Right lobe of liver (tissue), 6 donors: ENCODE measurements at places on chromosomes 2 and 18. TPM values are rescaled to one million over a fixed set of nuclear protein-coding genes. Genes with fewer than 3 reads are reported as not detected.

Gene CFC1
- not detected for total RNA-seq

Gene MYL12A
- 163 TPM for total RNA-seq

Gene CFAP221
- total RNA-seq = 5.8 TPM

Gene ASXL3
- 4.0 TPM for total RNA-seq

Gene POLR1B
- total RNA-seq = 13.9 TPM

Gene CCDC141
- total RNA-seq = 0.73 TPM

Gene STK16
- total RNA-seq = 17.7 TPM

Gene B3GNT7
- 5.3 TPM for total RNA-seq

Gene MBOAT2
- 1.7 TPM for total RNA-seq

Gene HOXD9
- total RNA-seq = not detected

Gene RBM43
- 3.0 TPM for total RNA-seq

Gene GATA6
- 14.0 TPM for total RNA-seq

Gene HTRA2
- total RNA-seq = 14.5 TPM

Gene CNGA3
- not detected for total RNA-seq

Gene ASB18
- not detected for total RNA-seq

Gene EDAR
- 0.20 TPM for total RNA-seq

Gene SLC66A2
- 140 TPM for total RNA-seq

Gene COL4A4
- 1.4 TPM for total RNA-seq

Gene TCF23
- total RNA-seq = not detected

Gene PRKAG3
- total RNA-seq = not detected

Gene MALL
- 3.1 TPM for total RNA-seq

Gene TMEM163
- not detected for total RNA-seq

Gene WDPCP
- total RNA-seq = 2.7 TPM

Gene AQP12B
- not detected for total RNA-seq

Gene CYP27C1
- not detected for total RNA-seq

Gene ARHGAP25
- 9.8 TPM for total RNA-seq
